ENCODE measurements at places on chromosomes 3 and 15.

DNA sequence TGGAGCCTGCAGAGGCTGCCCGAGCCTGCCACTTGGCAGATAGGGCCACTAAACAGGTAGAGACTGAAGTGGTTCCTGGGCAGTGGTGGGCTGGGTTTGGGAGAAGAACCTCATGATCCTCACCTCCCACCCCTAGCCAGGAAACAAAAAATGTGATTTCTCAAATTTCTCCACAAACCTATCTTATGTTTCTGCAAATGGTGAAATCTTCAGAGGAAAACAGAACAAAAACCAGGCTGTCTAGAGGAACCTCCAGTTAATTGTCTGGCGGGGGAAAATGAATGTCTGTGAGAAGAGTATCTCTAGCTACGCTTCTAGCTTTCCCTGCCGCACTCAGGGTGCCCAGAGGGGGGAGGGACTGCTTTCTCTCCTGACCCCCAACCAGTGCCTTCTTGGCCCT lies 55.9 kb downstream of the TRA2B start:
- no peak for DNase-seq

GRCh38 chr3:197225579-197225978 lies 72.8 kb downstream of the DLG1 start:
- no peak for DNase-seq

DNA sequence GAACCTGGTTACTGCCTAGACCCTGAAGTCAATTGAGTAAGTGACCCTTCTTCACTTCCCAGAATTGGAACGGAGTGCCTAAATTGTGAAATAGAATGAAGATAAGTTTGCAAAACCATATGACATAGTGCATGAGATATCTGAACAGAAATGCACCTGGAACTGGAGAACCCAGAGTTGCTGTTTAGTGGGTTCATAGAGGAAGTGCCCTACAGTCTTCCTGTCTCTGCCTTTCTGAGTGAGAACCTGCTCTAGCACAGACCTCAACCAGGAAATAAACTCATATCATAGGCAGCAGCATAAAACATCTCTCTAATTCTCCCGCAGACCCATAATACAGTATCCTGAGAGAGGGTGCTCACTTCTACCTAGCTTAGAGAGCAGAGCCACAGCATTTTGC lies 82.9 kb downstream of the EOMES start:
- DNase-seq = peak; percentile 71

DNA sequence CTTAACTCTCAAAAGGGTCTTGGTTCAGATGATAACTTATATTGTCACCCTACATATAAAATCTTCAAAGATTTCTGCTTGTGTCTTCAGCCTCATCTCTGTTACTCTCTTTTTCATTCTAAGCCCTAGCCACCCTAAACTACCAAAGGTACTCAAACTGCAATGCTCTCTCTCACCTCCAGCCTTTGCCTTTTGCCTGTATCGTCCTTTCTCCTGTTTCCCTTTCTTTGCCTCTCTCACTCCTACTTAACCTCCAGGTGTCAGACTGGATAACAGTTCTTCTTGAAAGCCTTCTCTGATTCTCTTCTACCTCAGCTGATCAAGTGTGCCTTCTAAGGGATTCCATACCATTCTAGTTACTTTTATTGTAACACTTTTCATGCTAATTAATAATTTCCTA lies 149.8 kb downstream of the SERPINI1 start:
- DNase-seq = no peak

- peak; percentile 79 for DNase-seq
Observed at GRCh38 chr15:61169904-61170695, 59.0 kb downstream of the RORA start.

DNA sequence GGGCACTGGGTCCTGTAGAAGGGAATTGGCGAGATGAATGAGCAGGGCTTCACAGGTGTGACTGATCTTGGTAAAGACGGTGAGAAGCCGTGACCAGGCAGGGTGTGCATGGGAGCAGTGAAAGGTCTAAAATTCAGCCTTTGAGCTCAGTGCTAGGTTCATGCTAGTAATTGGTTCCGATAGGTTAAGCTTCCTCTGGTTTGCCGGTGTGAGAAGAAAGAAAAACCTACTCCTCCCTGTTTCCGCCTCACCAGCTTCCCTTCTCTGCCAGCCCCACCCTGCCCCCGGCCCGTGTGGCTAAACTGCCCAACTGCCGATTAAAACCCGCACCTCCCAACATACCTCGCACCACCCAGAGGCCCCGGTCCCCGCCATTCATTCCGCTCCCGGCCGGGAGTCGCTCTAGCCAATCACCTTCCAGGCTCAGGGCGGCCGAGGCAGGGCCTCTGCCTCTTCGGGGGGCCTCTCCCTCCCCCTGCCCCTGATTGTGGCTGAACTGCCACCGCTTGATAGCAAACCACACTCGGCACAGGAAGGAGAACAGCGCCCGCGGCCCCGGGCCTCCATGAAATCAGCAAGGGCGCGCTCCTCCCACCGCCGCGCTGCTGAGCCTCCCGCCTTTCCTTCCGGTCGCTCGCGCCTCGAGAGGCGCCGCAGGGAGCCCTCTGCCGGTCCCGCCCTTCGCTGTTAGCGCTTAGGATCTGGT lies 7.3 kb upstream of the NRROS start:
- peak; percentile 99 for DNase-seq

GRCh38 chr15:68442041-68442440 lies 10.1 kb upstream of the ITGA11 start:
- DNase-seq = no peak

- no peak for DNase-seq
Observed at GRCh38 chr15:66633041-66633937, 67.5 kb upstream of the LCTL start.

DNA sequence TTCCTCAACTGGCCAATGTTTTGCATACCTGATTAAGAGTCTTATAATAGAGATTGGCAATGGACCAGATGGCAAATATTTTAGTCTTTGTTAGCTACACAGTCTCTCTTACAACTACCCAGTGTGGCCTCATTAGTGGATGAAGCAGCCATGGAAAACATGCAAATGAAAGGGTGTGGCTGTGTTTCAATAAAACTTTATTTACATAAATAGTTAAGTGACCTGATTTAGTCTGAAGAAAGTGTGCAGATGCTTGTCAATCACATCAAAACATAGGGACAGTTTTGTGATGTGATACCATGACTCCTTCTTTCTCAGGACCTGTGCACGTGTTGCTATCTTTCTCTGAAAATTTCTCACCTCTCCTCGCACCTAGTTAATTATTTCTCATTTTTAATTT lies 309.8 kb upstream of the GRM7 start:
- DNase-seq = no peak

GRCh38 chr3:70620956-70621355 lies 308.5 kb upstream of the MDFIC2 start:
- no peak for DNase-seq

- DNase-seq = no peak
Observed at GRCh38 chr3:49683162-49683561, 6.1 kb downstream of the MST1 start.

DNA sequence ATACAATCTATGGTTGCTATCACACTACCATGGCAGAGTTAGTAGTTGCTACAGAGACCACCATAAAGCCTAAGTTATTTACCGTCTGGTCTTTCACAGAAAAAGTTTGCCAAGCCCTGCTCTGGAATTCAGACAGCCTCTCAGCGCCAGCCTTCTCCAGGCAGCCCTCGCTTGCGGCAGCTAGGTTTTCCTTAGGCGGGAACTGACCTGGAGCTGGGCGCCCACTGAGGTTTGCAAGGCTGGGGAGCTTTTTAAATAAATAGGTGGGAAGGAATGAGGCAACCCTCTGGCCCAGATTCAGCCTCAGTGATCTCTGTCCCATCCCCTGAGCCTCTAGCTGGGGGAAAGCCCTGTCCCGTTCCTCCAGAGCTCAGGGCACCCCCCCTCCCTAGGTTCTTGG lies 1.2 kb downstream of the CTSH start:
- DNase-seq = no peak

DNA sequence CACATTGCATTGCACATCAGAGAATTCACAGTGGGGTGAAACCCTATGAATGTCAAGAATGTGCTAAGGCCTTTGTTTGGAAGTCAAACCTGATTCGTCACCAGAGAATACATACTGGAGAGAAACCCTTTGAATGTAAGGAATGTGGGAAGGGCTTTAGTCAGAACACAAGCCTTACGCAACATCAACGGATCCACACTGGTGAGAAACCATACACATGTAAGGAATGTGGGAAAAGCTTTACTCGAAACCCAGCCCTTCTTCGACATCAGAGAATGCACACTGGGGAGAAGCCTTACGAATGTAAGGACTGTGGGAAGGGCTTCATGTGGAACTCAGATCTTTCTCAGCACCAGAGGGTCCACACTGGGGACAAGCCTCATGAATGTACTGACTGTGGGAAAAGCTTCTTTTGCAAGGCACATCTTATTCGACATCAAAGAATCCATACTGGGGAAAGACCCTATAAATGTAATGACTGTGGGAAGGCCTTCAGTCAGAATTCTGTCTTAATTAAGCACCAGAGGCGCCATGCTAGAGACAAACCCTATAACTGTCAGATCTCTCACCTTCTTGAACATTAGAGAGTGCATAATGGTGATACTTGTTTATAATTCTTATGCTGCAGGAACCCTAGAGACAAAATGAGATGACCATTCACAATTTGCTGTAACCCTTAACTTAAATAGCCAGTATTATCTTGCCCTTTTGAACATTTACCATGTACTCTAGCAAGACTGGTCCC lies 9.0 kb downstream of the ZNF662 start:
- DNase-seq = no peak

DNA sequence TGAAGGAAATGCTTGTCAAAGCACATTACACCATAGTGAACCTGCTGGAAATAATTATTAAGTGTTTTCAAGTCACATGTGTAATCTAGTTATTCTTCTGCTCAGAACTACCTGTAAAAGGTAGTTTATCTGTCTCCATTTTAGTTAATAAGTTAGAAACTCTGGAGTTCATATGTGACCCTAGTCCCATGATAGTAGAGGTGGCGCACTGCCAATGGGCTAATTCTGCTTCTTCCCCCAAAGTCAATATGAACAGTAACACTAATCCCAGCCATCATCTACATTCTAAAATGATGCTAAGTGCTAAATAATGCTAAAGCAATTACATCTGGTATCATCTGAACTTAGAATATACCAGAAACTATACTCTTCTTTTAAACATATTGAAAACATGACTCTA lies 361.0 kb upstream of the NECTIN3 start:
- no peak for DNase-seq

- DNase-seq = no peak
Observed at GRCh38 chr3:123072152-123072551, 5.3 kb downstream of the PDIA5 start.

GRCh38 chr15:52243697-52244555 lies 51.7 kb downstream of the MYO5C start:
- no peak for DNase-seq

GRCh38 chr15:81398910-81399551 lies 25.0 kb upstream of the TMC3 start:
- DNase-seq = no peak

DNA sequence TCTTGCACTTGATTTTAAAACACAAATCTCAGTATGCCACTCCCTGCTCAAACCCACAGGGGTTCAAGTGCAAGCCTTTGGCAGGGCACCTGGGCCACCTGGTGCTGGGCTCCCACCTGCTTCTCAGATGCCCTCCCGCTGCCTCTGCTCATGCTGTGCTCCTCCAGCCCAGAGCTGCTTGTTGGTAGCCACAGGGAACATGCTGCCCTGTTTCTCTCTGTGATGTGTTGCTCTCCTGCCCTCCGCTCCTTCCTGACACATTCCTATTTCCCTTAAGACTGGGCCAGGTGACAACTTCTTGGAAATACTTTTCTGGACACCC lies 27.1 kb upstream of the KY start:
- no peak for DNase-seq

DNA sequence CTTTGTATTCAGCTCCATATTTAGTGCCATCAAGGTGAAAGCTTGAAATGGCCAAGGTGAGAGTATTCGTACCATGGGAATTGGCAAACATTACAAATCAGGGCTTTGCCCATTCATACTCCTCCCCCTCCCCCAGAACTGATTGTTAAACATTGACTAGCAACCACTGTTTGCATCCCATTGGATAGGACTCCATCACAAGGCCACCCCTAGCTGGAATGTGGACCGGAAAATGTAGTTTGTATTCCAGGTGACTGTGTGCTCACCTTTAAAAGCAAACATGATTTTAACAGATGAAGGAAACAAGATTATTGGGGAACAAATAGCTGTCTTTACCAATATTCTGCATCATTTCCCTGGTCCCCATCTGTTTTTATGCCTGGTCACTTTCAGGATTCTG lies 14.1 kb downstream of the ST3GAL6 start:
- DNase-seq = no peak

- DNase-seq = no peak
Observed at GRCh38 chr3:139835830-139836683, 98.9 kb upstream of the CLSTN2 start.

DNA sequence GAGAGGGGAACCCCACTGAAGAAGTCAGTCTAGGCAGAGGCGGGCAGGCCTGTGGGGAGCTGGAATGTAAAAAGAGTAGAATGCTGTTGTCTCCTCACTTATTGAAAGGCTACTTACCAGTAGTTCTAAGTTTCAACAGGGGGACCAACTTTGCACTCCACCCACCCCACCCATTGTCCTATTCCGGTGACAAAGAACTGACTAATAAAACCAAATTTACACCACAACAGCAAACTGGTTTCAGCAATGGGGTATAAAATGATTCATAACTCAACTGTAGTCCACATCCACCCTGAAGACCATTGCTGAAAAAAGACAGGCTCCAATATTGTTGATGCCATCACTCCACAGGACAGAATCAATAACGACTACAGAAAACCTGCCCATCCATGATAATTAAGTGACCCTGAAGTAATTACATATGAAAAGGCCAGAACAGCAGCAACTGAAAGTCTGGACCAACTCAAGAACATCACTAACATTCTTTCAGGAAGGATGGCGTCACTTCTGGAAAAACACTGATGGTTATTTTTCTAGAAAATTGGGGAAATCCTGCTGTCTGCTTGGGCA lies 80.2 kb downstream of the ABI3BP start:
- DNase-seq = no peak

GRCh38 chr3:103712320-103713008 lies 1277.6 kb downstream of the ZPLD1 start:
- no peak for DNase-seq

DNA sequence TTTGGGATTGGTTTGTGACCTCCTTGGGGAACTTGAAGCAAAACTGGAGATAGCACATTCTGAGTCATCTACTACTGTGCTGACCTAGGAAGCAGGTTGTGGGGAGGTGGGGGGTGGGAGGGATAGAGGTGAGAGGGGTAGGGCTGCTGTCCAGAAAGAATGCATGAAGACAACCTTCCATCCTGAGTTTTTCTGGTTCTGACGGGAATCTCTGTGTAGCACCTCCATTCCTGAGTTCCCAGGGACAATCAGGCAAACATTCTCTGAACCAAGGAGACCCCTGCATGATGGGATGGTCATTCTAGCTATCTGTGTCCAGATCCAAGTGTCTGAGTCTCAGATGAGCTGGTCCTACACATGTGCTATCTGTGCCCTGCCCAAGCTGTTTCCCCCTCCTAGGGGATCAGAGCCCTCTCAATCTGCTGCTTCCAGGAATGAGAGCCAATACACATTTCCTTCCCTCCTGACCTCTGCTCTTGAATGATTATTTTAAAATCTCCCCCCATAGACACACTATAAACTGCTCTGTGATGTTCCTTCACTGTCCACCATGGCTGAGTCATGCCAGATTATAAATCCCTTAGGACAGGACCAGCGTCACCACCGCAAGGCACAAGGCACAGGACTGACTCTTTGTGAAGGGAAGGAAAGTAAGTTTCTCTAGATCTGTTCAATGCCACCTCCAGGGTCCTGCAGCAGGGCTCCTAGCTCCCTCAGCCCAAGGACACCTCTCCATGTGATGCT lies 2.2 kb upstream of the CD276 start:
- DNase-seq = no peak

All from activated CD4-positive, alpha-beta T cell treated with anti-CD3 and anti-CD28 coated beads, Interleukin-2, amount 50 U/mL, for 16 hours (primary cell).